ENCODE measurements at places on chromosomes 5 and 9.

DNA sequence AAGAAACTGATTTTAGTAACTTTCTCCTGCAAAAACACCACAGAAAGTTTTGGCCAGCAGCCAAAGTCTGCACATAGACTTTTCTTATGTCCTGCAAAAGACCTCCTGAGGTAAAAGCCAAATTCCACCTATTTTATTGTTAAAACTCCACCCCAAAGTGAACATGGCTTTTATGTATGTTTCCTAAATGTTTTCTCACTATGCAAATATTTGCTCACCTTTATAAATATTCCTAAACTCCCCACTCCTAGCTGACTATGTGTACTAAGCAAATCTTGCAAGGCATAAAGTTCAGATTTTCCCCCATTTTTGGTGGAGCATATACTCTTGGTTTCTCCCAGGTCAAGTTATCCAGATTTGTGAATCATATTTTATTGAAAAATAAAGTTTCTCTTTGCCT lies 446.2 kb downstream of the DNAH5 start:
- no peak for DNase-seq

DNA sequence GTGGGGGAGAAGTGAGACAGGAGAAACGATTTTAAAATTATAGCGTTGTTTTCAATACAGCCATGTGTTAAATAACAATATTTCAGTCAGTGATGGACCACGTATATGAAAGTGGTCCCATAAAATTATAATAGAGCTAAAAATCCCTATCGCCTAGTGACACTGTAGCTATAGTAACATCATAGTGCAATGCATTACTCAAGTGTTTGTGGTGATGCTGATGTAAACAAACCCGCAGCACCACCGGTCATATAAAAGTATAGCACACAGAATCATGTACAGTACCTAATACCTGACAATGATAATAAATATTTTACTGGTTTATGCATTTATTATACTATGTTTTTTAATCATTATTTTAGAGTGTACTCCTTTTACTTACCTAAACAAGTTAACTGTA lies 407.4 kb upstream of the SEMA6A start:
- no peak for DNase-seq

- DNase-seq: no peak
Observed at GRCh38 chr5:137624786-137625349, 111.0 kb downstream of the KLHL3 start.

- peak; percentile 58 for DNase-seq
Observed at GRCh38 chr9:132235894-132236661, 74.2 kb downstream of the NTNG2 start.

GRCh38 chr9:8895106-8895860 lies 1095.7 kb upstream of the DMAC1 start:
- no peak for DNase-seq

GRCh38 chr5:100823812-100824211 lies 79.3 kb downstream of the ST8SIA4 start:
- no peak for DNase-seq

DNA sequence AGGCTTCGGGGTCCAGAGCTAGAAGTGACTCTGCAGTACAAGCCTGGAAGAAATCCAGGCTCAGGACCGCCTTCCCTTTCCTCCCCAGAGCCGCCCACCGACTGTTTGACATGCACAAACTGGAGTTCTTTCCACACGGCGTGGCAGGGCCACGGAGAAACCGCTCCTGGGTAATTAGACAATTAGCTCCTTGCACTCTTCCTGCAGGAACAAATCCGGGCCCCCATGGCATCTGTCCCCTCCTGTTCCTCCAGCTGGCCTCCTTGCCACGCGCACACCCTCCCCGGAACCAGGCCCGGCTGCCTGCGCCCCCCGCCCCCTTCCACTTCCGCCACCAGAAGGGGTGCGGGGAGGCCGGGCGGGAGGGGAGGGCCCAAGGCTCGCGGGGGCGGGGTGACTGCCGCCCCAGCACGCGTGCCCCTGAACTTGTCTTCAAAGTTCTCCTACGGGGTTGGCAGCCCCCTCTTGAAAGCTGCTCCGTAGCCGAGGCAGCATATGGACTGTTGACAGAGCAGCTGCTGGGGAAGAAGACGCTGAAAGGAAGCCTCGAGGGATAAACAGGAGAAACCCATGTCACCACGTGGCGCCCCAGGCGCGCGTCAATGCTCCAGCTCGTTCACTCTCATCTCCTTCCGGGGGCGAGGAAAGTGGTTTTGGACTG lies 74.3 kb downstream of the SEC61B start:
- peak; percentile 16 for DNase-seq

GRCh38 chr5:58761407-58761806 lies 178.5 kb downstream of the RAB3C start:
- DNase-seq: no peak

DNA sequence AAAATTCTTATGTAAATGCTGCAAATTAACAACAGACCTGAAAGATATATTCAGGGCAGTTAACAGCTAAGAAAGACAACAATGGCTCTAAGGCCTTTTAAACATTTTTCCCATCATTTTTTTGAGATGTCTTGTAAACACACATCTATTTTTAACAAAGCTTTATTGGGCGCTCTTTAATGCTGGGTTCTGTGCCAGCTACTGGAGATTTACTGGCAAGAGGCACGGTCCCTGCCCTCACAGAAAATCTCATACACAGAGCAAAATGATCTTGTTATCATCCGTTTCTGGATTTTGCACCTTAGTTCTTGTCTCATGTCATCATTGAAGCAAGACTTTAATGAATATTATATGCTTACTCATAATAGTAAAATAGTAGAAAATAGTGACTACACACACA lies 1022.3 kb upstream of the WWC1 start:
- no peak for DNase-seq

GRCh38 chr9:133712221-133713100 lies 25.7 kb downstream of the SARDH start:
- no peak for DNase-seq

DNA sequence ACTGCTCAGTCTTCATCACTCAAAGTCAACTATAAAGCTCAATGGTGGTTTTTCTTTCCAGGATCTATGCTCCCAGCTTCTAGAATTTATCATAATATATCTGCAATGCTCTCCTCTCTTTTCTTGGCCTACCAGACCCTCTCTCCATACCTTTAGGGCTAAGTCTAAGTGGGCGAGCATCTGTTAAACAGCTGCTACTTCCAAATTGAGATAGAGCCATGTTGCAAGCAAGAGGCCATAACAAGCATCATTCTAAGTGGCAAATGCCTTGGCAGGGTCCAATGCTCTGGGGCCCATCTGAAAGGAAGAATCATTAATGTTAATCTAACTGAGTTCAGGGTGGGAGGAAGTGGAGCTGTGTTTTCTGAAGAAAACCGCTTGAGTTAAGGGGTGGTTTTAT lies 324.0 kb downstream of the TLR4 start:
- DNase-seq: no peak

DNA sequence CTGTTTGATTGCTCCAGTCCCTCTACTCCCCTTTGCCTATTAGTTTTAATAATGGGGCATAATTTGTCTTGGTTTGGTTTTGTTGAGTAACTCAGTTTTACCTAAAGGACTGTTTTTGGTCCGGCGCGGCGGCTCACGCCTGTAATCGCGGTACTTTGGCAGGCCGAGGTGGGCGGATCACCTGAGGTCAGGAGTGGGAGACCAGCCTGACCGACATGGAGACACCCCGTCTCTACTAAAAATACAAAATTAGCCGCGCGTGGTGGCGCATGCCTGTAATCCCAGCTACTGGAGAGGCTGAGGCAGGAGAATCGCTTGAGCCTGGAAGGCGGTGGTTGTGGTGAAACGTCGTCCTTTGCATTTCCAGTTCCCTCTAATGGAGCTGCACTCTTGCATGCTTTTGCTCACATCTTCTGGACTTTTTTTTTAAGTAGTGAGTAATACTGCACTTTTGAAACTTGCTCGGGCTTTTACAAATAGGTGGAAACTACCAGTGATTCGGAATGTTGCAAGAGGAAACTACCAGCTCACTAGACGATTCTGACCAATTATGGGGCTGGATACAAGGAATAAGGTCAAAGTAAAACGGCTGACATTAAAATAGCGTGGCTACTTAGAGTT lies 721 bp upstream of the MAML1 start:
- DNase-seq: no peak

DNA sequence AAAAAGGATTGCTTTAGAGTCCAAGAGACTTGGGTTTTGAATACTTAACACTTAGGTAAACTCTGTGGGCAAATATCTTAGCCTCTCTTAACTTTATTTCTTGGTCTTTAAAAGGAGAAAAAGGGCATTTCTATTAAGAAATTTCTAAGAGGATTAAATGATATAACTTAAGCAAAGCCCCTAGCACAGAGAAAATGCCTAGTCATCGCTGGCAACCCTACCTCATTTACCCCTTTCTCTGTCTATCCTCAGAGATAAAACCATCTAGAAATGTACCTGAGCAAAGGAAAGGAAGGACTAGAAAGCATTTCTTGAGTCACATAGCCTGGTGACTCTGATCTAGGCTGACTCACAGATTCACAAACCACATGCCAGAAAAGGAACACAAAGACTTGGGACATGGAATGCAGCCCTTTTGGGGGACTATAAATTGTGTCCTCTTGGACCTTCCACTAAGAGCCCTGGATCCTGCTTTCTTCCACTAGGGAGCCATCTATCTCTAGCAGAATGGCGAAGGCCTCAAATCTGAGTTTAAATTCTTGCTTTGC lies 120.6 kb downstream of the FOXD1 start:
- DNase-seq: no peak

DNA sequence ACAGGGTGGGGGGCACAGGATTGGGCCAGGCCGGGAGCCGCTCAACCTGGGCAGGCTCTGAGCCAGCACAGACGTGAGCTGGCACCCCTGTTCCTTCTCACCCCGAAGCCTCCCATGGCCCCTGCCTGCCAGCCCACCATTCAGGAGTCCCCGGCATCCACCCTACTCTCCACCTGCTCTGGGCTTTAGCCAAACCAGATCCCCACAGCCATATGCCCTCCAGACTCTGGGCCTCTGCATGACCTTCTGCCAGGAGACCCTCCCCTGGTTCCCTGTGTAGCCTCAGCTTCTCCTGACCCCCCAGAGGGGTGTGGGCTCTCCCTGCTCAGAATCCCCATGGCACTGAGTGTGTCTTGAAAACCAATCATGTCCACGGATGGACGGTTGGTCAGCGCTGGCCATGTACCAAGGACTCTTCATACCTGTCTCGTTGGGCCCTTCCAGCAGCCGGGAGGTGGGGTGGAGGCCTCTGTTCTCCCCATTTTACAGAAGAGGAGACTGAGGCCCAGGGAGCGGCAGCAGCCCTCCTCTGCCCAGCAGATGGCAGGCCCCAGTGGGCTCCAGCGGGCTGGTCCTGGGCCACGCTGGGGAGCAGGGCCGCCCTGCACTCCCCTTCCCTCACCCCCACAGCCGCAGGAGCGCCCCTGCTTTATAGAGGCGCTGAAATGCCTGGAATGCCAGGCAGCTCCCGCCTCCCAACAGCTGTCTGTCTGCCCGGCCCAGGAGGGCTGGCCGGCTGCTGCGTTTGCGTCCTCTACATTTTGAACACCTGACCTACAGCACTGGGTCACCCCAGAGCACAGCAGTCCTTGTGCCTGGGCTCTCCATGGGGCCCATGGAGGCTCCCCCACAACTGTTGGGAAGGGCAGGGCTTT lies 3.5 kb upstream of the MYMK start:
- DNase-seq: no peak

GRCh38 chr5:65020492-65020891 lies 251.8 kb downstream of the CWC27 start:
- DNase-seq: no peak

DNA sequence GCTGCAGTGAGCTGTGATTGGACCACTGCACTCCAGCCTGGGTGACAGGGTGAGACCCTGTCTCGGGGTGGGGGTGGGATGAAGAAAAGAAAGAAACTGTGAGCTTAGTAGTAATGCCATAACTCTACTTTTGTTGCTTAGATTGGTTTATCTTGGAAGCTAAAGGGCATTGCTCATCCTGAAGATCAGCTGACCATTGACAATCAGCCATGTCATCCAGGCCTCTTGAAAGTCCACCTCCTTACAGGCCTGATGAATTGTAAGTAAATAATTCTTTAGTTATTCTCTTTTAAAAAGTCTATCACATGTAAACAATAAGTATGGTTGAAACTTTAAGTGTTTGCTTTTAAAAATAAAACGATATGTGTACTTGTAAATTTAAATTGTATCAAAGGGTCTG lies 11.4 kb downstream of the OCLN start:
- no peak for DNase-seq

DNA sequence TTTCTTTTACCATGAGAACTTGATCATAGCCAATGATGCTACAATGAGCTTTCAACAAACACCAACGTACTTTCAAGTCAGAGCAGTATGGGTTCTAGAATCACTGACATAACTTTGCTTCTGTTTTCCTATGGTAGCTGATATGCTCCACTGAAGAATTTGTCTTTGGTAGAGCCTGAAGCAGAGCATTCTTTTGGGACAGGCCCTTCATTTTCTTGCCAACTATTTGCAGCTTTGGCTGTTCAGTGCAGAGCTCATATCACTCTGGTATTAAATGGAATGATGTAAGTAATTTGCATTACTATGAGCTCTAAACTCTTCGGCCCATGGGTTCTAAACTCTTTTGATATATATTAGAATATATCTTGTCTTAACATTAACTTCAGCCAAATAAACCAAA lies 51.8 kb upstream of the APC start:
- DNase-seq: no peak

DNA sequence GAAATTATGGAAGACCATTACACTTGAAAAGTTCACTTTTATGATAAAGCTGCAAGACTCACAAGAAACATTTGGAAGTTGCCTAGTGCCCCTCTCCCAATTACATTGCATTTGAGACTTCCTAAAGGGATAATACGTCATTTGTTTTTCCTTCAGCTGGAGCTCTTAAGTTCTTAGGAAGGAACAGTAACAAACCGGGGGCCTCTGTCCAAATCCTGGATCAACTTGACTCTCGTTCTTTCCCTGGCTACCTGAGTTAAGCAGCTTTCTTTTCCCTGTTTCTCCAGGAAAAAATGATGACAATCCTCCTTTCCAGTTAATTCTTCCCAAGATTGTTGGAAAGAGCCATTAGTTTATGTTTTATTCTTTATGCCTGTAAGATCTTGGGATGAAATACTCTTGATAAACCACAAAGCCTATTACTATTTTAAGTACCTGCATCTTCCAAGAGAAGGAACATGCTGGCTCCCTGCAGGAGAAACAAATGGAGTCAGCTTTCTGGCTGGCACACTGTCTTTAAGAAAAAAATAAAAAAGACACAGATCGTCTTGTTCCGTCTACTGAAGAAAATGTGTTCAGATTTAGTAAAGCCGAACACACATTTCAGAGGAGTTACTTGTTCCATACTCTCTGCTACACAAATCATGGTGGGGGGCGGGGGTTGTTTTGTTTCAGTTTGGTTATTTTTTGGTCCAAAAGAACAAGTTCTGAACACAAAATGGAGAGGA lies 297.9 kb downstream of the EFNA5 start:
- no peak for DNase-seq

DNA sequence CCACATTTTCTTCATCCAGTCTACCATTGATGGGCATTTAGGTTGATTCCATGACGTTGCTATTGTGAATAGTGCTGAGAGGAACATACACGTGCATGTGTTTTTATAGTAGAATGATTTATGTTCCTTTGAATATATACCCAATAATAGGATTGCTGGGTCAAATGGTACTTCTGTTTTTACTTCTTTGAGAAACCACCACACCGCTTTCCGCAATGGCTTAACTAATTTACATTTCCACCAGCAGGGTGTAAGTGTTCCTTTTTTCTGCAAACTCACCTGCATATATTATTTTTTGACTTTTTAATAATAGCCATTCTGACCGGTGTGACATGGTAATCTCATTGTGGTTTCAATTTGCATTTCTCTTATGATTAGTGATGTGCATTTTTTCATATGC lies 82.2 kb upstream of the RFX3 start:
- DNase-seq: no peak

All from stimulated activated CD4-positive, alpha-beta T cell treated with anti-CD3 and anti-CD28 coated beads, Interleukin-15, amount 100 ng/mL, for 1 hour (primary cell).